ENCODE measurements at places on chromosomes 3 and 15. TPM values are rescaled to one million over a fixed set of nuclear protein-coding genes. Genes with fewer than 3 reads are reported as not detected.

DNA sequence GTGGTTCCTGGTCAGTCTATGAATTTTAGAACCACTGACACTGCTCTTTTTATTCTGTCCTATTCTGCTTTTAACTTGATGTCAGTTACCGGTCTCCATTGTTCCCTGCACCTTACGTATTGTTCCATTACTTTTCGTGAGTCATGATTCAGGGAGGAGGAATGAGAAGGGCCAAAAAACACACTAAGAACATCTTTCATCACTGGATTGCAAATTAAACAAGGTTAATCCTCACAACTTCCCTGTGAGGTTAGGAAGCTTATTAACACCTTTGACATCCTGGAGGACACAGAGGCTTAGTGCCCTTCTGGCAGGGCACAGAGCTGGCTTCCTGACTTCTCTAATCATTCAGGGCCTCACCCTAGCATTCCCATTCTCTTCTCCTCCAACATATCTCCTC is 227.6 kb upstream of the SATB1 start:
- DNase-seq: no peak

GRCh38 chr15:49857496-49858475 is 236.9 kb downstream of the DTWD1 start:
- DNase-seq: no peak

DNA sequence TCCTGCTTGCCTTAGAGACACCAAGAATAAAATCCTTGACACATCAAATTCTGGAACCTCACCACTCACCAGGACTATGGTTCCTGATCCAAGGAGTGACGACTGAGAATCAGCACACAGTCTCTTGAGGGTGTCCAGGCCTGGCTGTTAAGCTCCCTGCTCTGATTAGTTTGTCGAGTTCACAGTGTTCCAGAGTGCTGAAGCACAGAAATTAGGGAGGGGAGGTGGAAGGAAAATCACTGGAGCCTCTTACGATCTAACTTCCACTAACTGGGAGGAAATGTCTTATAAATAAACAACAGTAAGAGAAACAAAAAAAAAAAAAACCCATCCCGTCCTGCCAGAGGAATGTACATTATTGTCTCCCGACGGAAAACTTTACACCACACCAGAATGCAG is 330.2 kb downstream of the TIGIT start:
- peak; percentile 18 for DNase-seq

DNA sequence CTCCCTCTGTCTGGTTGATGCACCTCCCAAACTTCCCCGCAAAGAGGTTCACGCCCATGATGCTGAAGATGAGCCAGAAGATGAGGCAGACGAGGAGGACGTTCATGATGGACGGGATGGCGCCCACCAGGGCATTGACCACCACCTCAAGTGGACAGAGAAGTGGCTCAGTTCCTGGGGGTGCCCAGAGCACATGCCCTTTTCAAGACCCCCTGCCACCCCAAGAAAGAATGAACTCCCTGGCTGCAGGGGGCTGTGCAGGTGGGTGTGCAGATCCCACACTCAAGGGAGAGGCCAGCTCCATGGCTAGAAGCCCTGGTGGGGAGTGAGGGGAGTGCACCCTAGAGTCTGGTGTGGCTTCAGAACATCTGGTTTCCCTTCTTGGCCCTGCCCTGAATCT is 64.1 kb downstream of the EXOG start:
- no peak for DNase-seq

GRCh38 chr3:69784954-69785514 is 45.8 kb downstream of the MITF start:
- peak; percentile 91 for DNase-seq

DNA sequence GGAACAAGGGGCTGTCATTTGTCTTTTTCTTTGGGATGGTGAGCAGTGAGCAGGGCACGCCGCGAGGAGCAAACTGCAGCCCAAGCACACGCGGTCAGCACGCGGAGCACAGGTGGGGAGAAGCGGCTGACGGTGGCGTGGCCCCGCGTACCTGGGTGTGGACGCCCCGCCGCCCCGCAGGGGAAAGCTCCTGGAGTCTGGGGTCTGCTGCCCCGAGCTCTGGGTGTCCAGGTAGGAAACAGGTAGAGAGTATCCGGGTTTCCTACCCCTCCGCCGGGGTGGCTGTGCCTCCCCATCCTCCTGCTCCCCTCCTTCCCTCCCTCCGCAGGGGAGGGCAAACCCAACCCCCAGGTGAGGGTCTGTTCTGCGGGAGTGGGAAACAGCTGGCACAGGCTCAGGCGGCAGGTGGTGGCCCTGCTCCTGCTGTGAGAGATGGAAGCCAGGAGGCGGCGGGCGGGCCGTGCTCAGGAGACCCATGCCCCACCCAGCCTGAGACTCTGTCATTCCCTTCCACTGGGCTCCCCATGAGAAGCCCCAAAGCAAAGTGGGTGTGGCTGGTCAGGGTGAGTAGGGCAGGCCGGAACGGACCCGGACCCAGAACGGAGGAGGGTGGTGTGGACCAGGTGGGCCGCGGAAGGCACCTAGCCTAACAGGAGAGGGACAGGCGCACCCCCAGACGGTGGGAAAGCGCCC is 56.9 kb upstream of the CGNL1 start:
- no peak for DNase-seq

DNA sequence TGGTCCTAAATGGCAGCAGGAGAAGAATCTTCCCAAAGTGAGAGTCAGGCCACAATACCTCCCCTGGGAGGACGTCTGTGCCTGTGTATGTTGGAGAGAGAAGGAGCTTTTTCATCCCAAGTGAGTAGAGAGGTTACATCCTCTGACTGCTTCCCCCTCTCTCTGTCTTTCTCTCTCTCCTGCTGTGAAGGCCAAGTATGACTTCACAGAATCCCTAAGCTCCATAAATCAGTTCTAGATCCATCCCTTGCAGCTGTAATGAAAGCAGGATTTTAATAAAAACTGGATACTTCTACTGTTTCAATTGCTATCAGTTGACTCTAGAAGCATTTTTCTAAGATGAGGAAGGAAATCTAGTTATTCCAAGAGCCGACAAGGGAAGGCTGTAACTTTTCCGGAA is 389.1 kb upstream of the PROK2 start:
- no peak for DNase-seq

DNA sequence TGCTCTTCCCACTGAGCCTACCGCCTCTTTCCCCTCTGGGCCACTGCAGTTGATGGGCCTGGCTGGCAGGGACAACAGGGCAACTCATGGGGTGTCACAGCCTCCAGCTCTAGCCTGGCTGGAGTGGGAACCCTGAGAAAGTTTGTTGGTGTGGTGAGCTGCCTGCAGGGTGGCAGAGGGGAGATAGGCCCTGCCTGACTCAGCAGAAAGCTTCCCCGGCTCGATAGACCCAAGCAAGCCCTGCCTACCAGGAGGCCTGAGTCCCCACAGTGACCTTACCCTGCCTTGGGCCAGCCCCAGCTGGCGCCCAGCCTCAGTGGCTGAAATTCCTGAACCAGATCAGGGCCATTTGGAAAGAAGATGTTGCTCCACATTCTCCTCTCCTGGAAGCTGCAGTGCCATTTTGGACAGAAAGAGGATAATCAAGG is 29.4 kb downstream of the ABTB1 start:
- DNase-seq: no peak

DNA sequence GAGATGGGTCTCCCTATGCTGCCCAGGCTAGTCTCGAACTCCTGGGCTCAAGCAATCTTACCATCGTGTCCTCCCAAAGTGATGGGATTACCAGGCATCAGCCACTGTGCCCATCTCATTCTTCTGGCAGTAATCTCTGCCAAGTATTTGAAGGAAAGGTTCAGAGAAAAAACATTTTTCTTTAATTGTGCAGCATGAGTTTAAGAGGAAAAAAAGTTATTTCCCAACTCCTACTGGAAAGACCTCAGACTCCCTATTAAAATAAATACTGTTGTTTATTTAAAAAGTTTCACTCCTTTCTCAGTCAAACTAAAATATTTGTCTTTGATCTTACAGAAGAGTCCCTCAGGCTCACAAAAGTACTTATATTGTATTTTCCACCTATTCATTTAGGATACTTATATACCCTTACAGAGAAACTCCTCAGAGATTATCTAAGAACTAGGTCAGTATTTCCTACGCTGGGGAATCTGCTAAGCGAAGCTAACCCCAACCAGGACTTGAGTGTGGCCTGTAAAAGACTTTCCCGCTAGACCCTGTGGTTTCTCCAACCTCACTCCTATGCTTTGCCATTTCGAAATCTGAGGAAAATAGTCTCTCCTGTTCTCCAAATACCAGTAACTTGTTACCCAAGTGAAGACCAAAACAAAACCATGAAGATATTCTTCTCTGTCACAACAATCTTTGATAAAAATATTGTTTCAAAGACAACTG is 28.7 kb downstream of the WWTR1 start:
- DNase-seq: no peak

- DNase-seq: no peak
Measured at GRCh38 chr3:12559520-12559919, 2.6 kb downstream of the MKRN2 start.

DNA sequence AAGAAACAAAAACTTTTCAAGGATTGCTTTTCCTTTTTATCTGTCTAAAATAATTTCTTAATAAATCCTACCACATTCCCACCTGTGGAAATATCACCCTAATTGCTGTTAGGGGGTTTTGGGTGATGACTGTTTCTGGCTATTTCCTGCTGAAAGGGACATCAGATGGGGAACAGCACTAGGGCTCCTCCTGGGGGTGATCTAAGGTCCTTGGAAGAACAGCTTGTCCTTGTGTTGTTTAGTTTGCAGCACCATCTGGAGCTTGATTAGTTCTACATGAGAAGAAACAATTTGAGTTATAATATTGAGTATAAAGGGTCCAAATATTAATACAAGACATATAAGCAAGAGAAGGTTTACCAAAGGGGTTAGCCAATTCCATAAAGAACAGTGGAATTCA is 18.7 kb downstream of the OR5H15 start:
- DNase-seq: no peak

DNA sequence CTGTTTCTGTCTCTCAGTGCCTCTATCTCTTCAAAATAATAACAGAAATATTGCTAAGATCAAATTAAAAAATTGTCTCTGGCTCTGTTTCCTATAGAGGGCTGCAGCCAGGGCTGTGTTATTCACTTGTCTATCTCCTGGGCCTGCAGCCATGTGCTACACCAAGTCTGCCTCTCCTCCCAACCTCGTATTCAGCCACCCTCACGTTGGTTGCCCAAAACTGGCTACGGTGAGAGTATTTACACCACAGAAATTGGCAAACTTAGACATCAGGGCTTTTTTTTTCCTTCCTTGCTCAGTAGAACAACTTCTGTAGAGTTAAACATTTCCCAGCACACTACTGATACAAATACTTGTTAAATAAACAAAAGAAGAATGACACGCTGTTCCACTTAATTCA is 320.9 kb upstream of the ICE2 start:
- DNase-seq: no peak

DNA sequence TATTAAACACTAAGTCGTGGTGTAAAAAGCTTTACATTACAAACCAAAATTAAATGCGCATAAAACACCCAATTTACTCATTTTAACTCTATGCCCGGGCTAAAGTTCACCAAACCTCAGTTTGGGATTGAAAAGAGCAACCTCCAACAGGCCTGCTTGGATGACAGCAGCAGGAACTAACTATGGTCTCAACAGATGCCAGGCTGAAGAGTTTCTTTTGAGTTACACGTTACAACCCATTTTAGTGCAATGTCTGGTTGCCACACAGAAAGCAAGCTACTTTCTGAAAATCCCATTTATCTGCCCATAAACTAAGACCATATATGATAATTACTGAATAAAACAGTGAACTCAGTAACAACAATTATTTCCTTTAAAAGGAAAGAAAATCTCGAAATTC is 2.2 kb downstream of the SATB1 start:
- DNase-seq: no peak

- DNase-seq: no peak
Measured at GRCh38 chr15:99268431-99268830, 17.1 kb downstream of the LRRC28 start.

DNA sequence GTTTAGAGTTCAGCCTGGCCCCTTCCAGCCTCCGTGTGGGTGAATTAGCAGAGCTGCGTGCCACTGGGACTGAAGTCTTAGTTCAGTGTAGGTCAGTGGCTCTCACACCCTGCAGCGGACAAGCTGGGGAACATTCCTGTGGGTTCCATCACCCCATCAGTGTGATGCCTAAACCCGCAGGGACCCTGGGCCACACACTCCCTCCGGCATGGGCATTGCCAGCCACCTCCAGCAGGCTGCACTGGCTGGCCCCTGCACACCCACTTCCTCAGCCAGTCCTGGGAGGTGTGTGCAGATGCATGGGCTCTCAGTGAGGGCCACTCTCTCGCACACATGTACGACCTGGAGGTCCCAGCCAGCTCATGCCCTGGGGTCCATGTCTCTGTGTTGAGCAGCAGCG is 32.1 kb upstream of the TOPBP1 start:
- no peak for DNase-seq

- DNase-seq: no peak
Measured at GRCh38 chr3:182936239-182936917, 44.0 kb downstream of the DCUN1D1 start.

- no peak for DNase-seq
Measured at GRCh38 chr3:195407531-195408409, 35.0 kb downstream of the ACAP2 start.

GRCh38 chr3:114355653-114356052 is 61.8 kb downstream of the TIGIT start:
- no peak for DNase-seq

DNA sequence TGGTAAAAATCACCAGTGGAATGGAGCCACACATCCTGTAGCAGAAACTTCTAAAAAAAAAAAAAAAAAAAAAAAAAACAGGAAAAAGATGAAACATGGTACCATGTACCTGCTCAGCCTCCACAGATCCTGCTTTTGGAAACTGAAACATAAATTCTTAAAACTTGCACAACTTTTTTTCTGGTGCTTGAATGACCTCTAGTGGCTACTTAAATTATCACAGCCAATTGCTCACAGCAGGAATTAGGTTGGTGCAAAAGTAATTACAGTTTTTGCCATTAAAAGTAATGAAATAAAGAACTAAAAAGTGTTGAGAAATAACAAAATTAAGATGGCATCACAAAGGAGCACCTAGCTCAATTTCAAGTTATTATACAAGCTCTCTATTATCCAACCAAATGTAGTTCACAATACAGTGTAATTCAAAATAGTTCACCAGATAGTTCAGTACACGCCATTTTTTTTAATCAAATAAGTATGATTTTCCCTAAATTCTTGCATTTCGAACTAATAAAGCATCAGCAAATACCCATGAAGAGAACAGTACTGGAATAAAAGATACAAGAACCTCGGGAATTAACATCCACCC is 80.6 kb downstream of the ULK4 start:
- peak; percentile 37 for DNase-seq

- no peak for DNase-seq
Measured at GRCh38 chr15:88604381-88605188, 16.6 kb upstream of the AEN start.

SCG3 gene
- not detected for total RNA-seq

CHRD gene
- 0.23 TPM for total RNA-seq

DENND4A gene
- 15.6 TPM for total RNA-seq

SPESP1 gene
- total RNA-seq: 2.0 TPM

CPNE9 gene
- total RNA-seq: not detected

KCNMB3 gene
- 0.63 TPM for total RNA-seq

SMCO1 gene
- not detected for total RNA-seq

TRAIP gene
- 8.3 TPM for total RNA-seq

PAK2 gene
- total RNA-seq: 77.5 TPM

FBXW12 gene
- not detected for total RNA-seq
